ENCODE measurements at places on chromosomes 6 and 20.

GRCh38 chr6:121573481-121573880 lies 138.0 kb downstream of the GJA1 start:
- peaks cover 4% of the 10 kb centered on the region for H3K4me1 ChIP-seq
- no peaks in the 10 kb centered on the region for H3K36me3 ChIP-seq
- no peak overlapping the region for H3K27ac ChIP-seq
- H3K4me3 ChIP-seq = no peak overlapping the region
- no peaks in the 10 kb centered on the region for H3K27me3 ChIP-seq

DNA sequence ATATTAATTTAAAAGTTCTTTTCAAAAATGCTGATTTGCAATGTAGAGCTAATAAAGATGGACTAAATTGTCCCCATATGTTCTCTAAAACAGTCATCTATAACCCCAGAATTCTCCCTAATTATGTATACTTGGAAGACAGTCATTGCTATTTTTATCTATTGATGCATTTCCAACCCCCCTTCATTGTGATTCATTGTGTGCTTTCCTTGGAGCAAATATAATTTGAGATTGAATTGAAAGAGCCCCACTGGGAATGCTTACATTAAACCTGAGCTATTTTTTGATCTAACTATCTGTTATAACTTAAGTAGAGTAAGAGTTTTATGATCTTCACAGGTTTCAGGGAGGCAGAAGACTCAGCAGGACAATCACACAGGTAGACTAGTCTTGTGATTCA lies 73.7 kb upstream of the PTCHD4 start:
- no peak overlapping the region for H3K27ac ChIP-seq
- no peaks in the 10 kb centered on the region for H3K27me3 ChIP-seq
- DNase-seq = no peak
- H3K4me3 ChIP-seq = no peak overlapping the region
- no peaks in the 10 kb centered on the region for H3K36me3 ChIP-seq

- H3K36me3 ChIP-seq = peaks cover 46% of the 10 kb centered on the region
- H3K4me1 ChIP-seq = peaks cover 38% of the 10 kb centered on the region
- H3K27ac ChIP-seq = peak overlapping the region; percentile 73
- H3K4me3 ChIP-seq = peak overlapping the region; percentile 35
- no peaks in the 10 kb centered on the region for H3K27me3 ChIP-seq
These were observed 8.7 kb downstream of the UBR2 start for GRCh38 chr6:42572523-42572922.

- H3K27ac ChIP-seq = no peak overlapping the region
- no peaks in the 10 kb centered on the region for H3K36me3 ChIP-seq
- H3K4me3 ChIP-seq = no peak overlapping the region
- no peaks in the 10 kb centered on the region for H3K4me1 ChIP-seq
- no peaks in the 10 kb centered on the region for H3K27me3 ChIP-seq
These were observed 435.0 kb downstream of the HAO1 start for GRCh38 chr20:7505152-7505834.

DNA sequence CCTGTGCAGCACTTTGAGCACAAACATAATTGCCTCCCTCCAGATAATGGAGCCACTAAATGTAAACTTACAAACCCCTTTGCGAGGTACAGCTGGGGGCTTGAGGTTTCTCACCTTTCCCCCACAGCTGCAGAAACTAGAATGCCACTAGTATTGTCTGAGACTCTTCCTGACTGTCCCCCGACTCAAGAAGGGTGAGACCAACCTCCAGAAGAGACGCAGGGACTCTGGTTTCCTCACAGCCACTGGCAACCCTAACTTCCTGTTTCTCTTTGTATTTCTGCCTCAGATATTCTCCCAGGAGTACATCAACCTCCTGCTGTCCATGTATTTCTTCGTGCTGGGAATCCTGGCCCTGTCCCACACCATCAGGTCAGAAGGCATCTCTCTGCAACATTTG lies 23.6 kb downstream of the HM13 start:
- peak overlapping the region; percentile 91 for H3K27ac ChIP-seq
- DNase-seq = no peak
- peak overlapping the region; percentile 46 for H3K4me3 ChIP-seq
- H3K36me3 ChIP-seq = peaks cover 54% of the 10 kb centered on the region

DNA sequence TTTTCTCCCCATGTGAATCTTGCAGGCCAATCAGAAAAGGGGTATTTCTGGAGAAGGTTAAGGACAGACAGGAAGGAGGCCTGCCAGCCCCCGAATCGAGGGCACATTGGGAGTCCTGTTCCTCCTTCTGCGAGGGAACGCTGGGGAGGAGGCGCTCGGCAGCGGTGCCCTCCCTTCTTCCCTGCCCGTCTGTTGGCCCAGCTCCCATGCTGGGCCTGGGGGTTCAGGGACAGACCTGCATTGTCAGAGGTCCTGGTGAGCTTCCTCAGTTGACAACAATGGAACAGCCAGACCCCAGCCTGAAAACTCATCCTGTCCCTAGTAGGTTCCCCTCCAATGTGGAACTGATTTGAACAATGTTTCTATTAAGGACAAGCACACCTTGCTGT lies 15.1 kb upstream of the SYNJ2 start:
- H3K4me3 ChIP-seq = no peak overlapping the region
- H3K27me3 ChIP-seq = peaks cover 10% of the 10 kb centered on the region
- H3K27ac ChIP-seq = no peak overlapping the region
- H3K36me3 ChIP-seq = peaks cover 13% of the 10 kb centered on the region
- peaks cover 31% of the 10 kb centered on the region for H3K4me1 ChIP-seq

- no peaks in the 10 kb centered on the region for H3K27me3 ChIP-seq
- no peaks in the 10 kb centered on the region for H3K36me3 ChIP-seq
- H3K4me3 ChIP-seq = no peak overlapping the region
- H3K27ac ChIP-seq = no peak overlapping the region
- no peak for DNase-seq
These were observed 236.8 kb downstream of the PACRG start for GRCh38 chr6:162964488-162965140.

- no peaks in the 10 kb centered on the region for H3K4me1 ChIP-seq
These were observed 155.1 kb upstream of the MLIP start for GRCh38 chr6:53956068-53956711.

- H3K27me3 ChIP-seq = no peaks in the 10 kb centered on the region
- H3K4me1 ChIP-seq = peaks cover 4% of the 10 kb centered on the region
- H3K36me3 ChIP-seq = peaks cover 13% of the 10 kb centered on the region
- H3K4me3 ChIP-seq = no peak overlapping the region
- DNase-seq = no peak
- no peak overlapping the region for H3K27ac ChIP-seq
These were observed 10.9 kb downstream of the ZSCAN9 start for GRCh38 chr6:28235912-28236452.

DNA sequence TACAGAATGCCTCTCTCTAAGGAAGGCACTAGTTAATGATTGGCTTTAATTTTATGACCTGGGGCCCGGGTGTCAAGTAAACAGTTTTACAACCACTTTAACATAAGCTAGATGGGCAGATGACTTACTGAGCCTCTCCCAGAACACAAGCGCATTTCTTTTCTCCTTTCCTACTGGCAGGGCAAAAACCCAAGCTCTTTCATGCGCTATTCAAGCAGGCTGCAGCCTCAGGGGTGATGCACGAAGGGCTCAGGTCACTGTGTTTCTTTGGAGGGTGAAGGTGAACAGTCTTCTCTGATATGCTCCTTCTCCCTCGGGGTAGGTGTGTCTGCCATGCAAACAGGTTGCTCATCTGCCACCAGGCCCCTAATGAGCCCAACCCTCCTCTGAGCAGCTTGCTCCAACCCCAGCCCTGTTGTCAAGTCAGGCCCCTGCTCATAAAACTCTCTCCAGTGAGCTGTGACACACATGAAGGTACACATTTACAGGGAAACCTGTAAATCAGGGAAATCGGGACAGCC lies 73.5 kb upstream of the CDH4 start:
- H3K4me1 ChIP-seq = no peaks in the 10 kb centered on the region
- peaks cover 2% of the 10 kb centered on the region for H3K27me3 ChIP-seq
- H3K36me3 ChIP-seq = no peaks in the 10 kb centered on the region
- no peak for DNase-seq
- H3K27ac ChIP-seq = no peak overlapping the region

Data from activated CD8-positive, alpha-beta T cell treated with anti-CD3 and anti-CD28 coated beads, Interleukin-2, amount 10 ng/mL, durations not matched to agents 7 days and 5 days (primary cell).